ENCODE measurements at places on chromosomes 2 and 18.

GRCh38 chr18:80187956-80188642 is 59.2 kb downstream of the PARD6G start:
- no peak for DNase-seq

DNA sequence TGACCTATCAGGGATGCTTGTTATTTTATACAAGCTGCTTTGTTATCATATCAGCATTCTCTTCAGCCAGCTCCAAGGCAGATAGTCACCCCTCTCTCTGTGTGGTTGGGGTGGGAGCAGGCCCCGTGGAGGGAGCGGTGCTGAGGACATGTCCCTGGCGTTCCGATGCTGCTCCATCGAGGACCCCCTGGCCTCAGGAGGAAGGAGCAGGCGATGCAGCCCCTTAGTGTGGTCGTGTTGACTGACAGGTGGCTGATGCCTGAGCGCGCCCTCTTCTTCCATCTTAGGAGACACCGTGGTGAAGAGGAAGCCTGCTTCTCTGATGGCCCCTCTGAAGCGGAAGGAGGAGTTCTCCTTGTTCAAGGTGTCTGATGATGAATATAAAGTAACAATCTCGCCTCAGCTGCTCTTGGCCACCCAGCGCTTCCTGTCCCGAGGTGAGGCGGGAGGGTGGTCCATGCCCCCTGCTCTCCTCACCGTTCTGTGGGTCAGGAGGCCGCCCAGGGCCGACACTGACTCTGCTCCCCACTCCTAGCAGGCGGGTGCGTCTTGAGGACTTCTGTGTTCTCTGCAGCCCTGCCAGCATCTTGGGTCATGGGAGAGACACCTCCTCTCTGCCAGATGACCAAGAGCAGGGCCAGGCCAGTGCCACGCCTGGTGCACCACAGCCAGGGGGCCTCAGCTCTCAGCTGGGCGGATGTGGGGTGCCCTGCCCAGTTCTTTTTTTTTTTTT is 10.6 kb downstream of the CNNM3 start:
- DNase-seq = no peak

GRCh38 chr2:172985139-172985892 is 90.3 kb upstream of the MAP3K20 start:
- DNase-seq = no peak

DNA sequence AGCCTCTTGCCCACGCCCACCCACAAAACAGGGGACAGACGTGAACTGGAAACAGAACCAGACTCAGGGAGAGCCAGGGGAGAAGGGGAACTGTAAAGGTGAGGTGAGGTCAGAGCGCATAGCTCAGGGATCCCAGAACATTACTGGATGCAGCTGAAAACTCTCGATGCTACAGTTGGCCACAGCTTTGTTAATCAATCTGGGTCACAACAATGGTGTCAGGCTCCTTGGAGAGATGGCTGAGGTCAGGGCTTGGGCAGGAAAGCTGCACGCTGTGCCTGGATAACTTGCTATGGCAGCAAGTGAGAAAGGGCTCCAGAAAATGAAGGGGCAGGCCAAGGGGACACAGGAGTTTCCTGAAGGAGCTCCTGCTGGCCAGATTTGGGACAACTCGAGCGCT is 263.3 kb downstream of the TFCP2L1 start:
- no peak for DNase-seq

GRCh38 chr2:128166746-128167353 is 75.8 kb downstream of the UGGT1 start:
- DNase-seq = no peak

DNA sequence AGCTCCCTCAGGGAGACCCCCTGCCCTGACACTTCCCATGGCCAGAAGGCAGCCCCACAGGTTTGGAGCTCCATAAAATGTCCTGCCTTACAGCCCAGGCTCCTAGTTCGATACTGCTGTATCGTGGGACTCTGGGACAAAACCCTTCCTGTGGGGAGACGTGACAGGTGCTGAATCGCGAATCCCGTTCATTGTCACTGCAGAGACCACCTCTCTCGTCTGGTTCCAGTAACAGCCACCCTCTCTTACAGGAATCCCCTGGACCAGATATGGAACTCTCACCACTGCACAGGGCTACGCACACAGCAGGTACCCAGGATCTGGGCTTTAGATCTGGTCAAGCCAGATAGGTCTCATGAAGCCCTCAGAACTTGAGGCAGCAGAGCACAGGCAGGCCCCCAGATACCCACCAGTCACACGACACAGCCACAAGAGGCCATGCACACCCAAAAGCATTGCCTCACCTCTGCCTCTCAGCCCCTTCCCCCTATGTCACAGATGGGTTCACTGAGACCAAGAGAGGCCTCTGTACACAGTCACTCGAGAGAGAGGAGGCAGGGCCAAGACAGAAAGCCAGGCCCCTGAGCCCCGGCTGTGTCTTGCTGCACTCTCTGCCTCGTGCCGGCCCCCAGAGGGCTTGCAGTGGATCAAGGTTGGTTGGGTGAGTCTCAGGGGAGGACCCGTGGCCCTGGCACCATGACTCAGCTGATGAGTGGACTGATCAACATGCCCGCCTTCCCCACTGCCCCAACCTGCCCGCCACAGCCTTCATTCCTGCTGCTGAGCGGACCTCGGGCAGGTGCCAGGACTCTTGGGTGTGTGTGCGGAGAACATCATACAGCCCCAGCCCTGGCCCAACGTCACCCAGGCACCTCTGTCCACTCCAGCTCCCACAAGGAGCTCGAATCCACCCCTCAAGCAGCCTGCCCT is 7.6 kb downstream of the SDC1 start:
- no peak for DNase-seq

DNA sequence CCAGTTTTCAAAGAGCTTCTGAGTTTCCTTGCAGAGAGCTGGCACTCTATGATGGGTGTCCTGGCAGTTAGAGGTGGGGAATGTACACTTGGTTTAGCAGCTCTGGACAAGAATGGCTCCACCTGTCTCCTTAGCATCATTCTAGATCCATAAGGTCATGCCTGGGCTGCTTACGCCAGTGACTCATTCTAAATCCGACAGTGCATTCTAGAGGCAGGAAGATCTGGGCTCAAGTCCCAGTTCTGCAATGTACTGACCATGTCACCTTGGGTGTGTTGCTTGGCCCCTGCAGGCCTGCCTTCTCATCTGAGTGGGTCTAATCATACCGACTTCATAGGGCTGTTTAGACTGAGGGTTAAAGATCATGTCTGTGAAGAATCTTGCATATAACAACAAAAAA is 46.5 kb downstream of the PTGR3 start:
- DNase-seq = no peak

DNA sequence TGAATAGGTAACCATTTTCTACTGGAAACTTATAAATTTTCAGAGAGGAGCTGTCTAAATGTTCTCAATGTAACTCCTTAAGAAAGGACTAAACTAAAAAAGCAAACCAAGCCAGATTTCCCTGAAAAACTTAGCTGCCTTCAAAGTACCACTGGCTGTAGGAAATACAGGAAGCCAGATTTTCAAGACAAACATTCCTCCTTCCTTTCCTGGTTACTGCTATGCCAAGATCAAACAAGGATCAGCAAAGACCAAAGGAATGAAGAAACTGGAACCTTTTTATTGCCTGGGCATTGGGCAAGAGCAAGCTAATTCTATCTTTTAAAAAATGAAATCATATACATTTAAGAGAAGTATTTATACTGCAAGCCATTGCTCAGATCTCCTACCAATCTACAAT is 212.7 kb downstream of the DYM start:
- no peak for DNase-seq

DNA sequence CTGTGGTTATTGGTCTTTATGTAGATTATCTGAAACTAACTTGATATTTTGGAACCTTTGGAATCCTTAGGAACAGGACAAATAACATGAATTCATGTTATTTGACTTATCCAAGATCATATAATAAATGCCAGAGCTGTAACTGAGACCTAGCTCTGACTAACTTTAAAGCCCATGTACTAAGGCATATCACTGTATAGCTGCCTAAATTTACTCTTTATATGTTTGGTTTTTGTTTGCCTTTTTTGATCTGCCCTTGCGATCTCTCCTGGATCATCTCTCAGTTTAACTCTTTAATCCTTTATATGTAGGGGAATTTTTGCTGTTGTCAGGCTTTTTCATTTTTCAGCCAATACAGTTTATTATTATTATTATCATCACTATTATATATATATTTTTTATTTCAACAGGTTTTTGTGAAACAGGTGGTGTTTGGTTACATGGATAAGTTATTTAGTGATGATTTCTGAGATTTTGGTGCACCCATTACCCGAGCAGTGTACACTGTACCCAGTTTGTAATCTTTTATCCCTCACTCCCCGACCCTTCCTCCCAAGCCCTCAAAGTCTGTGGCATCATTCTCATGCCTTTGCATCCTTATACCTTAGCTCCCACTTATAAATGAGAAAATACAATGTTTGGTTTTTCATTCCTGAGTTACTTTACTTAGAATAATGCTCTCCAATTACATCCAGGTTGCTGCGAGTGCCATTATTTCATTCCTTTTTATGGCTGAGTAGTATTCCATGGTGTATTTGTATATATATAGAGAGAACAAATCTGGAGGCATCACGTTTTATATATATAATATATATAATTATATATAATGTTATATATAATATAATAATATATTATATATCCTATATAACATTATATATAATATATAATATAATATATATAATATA is 48.9 kb downstream of the APLF start:
- no peak for DNase-seq

DNA sequence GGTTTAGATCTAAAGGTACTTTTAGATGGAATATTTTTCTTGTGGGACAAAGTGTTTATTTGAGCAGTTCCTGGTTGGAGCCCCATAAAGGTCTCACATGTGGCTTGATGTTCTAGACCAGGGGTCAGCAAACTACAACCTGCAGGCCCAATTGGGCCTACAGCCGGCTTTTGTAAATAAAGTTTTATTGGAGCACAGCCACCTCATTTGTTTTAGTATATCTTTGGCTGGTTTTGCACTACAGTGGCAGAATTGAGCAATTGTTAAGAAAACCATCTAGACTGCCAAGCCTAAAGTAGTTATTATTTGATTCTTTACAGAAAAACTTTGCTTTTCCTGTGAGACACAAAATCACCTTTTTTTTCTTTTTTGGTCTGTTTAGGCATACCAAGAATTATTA is 41.6 kb downstream of the NDC80 start:
- DNase-seq = no peak

- DNase-seq = no peak
These were observed 16.2 kb upstream of the TMEM178A start for GRCh38 chr2:39649511-39649910.

- no peak for DNase-seq
These were observed 32.0 kb downstream of the CENPO start for GRCh38 chr2:24824966-24825882.

DNA sequence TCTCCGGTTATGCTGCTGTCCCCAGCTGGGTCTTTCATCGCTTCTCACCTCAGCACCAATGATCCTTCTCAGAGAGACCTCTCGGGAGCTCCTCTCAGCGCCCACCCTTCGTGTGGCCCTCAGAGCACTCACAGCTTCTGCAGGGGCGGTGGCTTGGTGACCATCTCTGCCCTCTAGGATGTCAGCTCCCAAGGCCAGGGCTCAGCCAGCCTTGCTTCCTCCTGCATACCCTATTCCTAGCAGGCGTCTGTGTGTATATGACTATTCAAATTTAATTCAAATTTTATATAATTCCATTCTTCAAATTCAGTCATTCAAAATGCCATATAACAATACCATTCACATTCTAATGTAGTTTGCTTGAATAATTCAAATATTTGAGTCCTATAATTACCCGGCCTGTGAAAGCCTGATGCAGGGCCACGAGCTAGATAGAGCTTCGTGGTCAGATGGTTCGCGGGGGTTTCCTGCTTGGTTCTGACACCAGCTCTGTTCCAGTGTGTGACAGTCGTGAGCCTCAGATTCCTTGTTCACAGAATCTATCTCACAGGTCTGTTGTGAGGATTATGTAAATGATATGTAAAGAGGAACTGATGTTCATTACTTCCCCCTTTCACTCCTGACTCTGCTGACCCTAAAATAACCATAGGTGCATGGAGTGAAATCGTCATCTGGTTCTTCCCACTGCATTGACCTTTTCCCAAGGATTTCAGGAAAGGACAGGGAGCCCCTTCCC is 94.0 kb upstream of the CNGA3 start:
- DNase-seq = no peak

DNA sequence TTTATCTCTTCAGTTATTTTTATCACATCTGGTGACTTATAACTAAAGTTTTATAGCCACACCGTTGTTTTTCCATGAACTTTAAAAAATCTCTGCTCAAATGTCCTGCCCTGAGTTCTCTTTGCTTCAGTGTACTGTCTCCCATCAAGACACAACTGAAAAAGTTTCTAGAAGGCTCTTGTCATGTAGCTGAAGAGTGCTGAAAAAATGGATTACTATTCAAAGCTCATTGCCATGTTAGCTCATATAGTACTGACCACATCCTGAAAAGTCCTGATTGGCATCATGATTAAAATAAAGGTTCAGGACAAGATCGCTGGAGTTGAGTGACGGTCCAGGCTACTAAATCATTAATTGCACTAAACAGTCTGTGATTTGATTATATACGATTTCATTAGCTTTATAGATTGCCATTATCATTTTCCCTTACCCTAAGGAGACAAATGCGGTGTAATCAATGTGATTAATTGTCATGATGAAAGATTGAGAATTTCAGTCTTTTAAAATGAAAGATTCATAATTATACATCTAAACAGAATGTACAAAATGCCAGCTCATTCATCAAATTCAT is 62.2 kb downstream of the MFSD6 start:
- no peak for DNase-seq

- DNase-seq = no peak
These were observed 19.7 kb downstream of the CROCC2 start for GRCh38 chr2:240925568-240926515.

GRCh38 chr18:25350489-25351251 is 1.3 kb downstream of the ZNF521 start:
- DNase-seq = no peak

DNA sequence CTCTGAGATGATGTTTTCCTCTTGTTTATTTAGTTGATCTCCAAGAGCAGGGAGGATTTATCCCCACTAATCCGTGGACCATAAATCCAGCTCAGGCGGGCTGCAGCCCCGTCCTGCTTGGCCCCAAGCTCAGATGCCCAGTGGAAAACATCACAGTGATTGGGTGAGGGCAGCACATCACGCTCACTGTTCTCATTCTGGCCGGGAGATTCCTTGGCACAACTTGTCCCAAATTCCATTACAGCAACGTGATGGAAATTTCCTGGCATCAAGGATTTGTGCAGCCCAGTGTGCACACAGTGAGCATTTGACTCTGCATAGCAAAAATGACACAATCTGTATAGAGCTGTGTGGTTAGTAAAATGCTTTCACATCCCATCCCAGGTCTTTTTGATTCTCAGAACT is 96.8 kb downstream of the VAPA start:
- DNase-seq = no peak

GRCh38 chr2:127091148-127091547 is 15.8 kb downstream of the BIN1 start:
- DNase-seq = no peak

GRCh38 chr2:164784376-164784775 is 57.2 kb downstream of the COBLL1 start:
- DNase-seq = no peak

GRCh38 chr2:39608263-39608575 is 57.5 kb upstream of the TMEM178A start:
- DNase-seq = no peak

All from activated CD4-positive, alpha-beta T cell treated with anti-CD3 and anti-CD28 coated beads for 1 hour (primary cell).